Endothelial cell (in vitro differentiated cells): ENCODE measurements at places on chromosomes 4 and X. TPM values are rescaled to one million over a fixed set of nuclear protein-coding genes. Genes with fewer than 3 reads are reported as not detected.

Gene EGF
- 15.0 TPM for total RNA-seq

Gene TNMD
- not detected for total RNA-seq

Gene VCX3B
- total RNA-seq = 0.23 TPM

Gene TCEAL6
- not detected for total RNA-seq

Gene GLRA2
- not detected for total RNA-seq

Gene PLS3
- 122 TPM for total RNA-seq

Gene FAM236B
- total RNA-seq = not detected

Gene TEX11
- not detected for total RNA-seq
